CD8-positive, alpha-beta memory T cell (primary cell): ENCODE measurements at places on chromosomes 3 and 15. TPM values are rescaled to one million over a fixed set of nuclear protein-coding genes. Genes with fewer than 3 reads are reported as not detected.

CHRM5 gene
- total RNA-seq: not detected

GRCh38 chr3:196969134-196969659 is 564 bp upstream of the PIGZ start:
- no peaks in the 10 kb centered on the region for H3K36me3 ChIP-seq
- no peaks in the 10 kb centered on the region for H3K27me3 ChIP-seq
- H3K27ac ChIP-seq: peak overlapping the region; percentile 51
- peak overlapping the region; percentile 28 for H3K4me3 ChIP-seq

- no peak overlapping the region for H3K27ac ChIP-seq
- no peak for DNase-seq
- H3K36me3 ChIP-seq: no peaks in the 10 kb centered on the region
- no peak overlapping the region for H3K4me3 ChIP-seq
- no peaks in the 10 kb centered on the region for H3K27me3 ChIP-seq
These were observed 52.6 kb downstream of the SLC12A6 start for GRCh38 chr15:34284937-34285336.

FLNB gene
- total RNA-seq: 11.5 TPM

- H3K36me3 ChIP-seq: peaks cover 3% of the 10 kb centered on the region
- no peak overlapping the region for H3K4me3 ChIP-seq
- H3K4me1 ChIP-seq: peaks cover 18% of the 10 kb centered on the region
- H3K27me3 ChIP-seq: no peaks in the 10 kb centered on the region
- H3K27ac ChIP-seq: no peak overlapping the region
These were observed 227.6 kb upstream of the BHLHE40 start for GRCh38 chr3:4751502-4752101.

CLEC3B gene
- total RNA-seq: not detected

DNA sequence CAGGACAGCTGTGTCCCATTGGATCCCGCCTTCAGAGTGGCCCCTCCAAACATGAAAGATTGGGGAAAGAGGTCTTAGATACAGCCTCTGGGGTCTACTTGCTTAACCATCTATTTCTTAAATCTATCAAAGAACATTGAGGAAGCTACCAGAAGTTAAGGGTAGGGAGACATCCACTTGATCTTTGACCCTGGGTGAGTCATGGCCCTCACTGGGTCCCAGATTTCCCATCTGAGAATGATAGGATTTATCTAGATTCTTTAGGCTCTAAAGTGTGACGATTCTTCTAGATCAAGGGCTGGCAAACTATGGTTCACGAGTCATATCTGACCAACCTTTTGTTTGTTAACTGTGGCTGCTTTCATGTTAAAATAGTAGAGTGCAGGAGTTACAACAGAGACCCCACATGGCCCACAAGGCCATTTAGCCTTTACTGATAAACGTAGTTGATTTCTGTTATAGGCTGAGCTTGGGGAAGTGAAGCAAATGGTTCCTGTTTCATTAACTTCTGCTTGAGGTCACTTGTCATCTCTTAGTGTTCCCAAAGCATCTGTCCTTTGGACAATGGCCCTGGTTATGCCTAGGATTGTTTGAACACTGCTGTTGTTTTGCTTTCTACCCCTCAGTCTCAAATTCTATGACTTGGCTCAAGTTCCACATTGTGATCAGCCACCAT is 8.0 kb downstream of the MUC13 start:
- no peaks in the 10 kb centered on the region for H3K4me1 ChIP-seq
- no peak overlapping the region for H3K4me3 ChIP-seq
- no peaks in the 10 kb centered on the region for H3K27me3 ChIP-seq
- no peaks in the 10 kb centered on the region for H3K36me3 ChIP-seq
- H3K27ac ChIP-seq: no peak overlapping the region

GRCh38 chr15:65032801-65033537 is 3.5 kb upstream of the MTFMT start:
- peaks cover 17% of the 10 kb centered on the region for H3K4me1 ChIP-seq
- H3K36me3 ChIP-seq: no peaks in the 10 kb centered on the region
- H3K4me3 ChIP-seq: no peak overlapping the region
- DNase-seq: no peak

DNA sequence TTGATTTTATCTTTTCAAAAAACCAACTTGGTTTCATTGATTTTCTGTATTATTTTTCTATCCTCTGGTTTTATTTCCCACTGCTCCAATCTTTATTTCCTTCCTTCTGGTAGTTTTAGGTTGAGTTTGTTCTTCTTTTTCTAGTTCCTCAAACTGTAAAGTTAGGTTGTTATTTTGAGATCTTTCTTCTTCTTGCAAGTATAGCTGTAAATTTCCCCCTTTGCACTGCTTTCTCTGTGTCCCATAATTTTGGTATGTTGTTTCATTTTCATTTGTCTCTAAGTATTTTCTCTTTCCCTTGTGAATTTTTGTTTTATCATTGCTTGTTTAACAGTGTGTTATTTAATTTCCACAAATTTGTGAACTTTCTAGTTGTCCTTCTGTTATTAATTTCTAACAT is 120.0 kb downstream of the PLD1 start:
- H3K4me3 ChIP-seq: no peak overlapping the region
- H3K27ac ChIP-seq: no peak overlapping the region
- no peak for DNase-seq

DNA sequence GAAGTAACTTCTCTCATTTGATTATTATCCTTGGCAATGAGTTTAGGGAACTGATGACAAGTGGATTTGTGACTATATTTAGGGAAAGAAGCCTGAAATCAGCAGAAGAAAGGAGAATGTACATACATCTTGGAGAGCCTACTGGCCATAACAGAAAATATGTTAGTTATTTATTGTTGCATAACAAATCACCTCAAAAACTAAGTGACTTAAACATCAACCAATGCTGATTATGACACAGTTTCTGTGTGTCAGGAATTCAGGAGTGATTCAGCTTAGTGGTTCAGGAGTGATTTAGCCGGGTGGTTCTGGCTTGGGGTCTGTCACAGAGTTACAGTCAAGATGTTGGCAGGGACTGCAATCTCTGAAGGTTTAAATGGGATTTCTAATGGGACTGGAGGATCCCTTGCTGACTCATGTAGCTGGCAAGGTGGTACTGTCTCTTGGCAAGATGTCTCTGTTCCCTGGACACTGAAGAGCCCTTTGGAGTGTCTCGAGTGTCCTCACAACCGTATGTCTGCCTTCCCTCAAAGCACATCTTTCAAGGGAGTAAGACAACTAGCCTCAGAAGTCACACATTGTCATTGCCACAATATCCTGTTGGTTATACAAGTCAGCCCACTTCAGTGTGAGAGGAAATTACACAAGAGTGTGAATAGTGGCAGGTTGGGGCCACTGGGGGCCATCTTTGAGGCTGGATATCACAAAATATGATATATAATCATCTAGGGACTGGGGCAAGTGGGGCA is 248.9 kb downstream of the SV2B start:
- no peak overlapping the region for H3K27ac ChIP-seq
- H3K36me3 ChIP-seq: no peaks in the 10 kb centered on the region
- no peaks in the 10 kb centered on the region for H3K27me3 ChIP-seq
- H3K4me1 ChIP-seq: peaks cover 23% of the 10 kb centered on the region
- H3K4me3 ChIP-seq: peak overlapping the region; percentile 10

GRCh38 chr3:97705764-97706163 is 58.8 kb upstream of the ARL6 start:
- no peaks in the 10 kb centered on the region for H3K27me3 ChIP-seq
- H3K36me3 ChIP-seq: no peaks in the 10 kb centered on the region
- no peak overlapping the region for H3K4me3 ChIP-seq
- no peak for DNase-seq
- H3K27ac ChIP-seq: no peak overlapping the region
- H3K4me1 ChIP-seq: no peaks in the 10 kb centered on the region

GRCh38 chr15:82130248-82130647 is 84.4 kb upstream of the MEX3B start:
- no peak overlapping the region for H3K27ac ChIP-seq
- no peak for DNase-seq
- peaks cover 5% of the 10 kb centered on the region for H3K36me3 ChIP-seq
- no peaks in the 10 kb centered on the region for H3K27me3 ChIP-seq
- no peaks in the 10 kb centered on the region for H3K4me1 ChIP-seq

GRCh38 chr15:95149036-95149435 is 917.7 kb downstream of the MCTP2 start:
- H3K4me3 ChIP-seq: no peak overlapping the region
- no peaks in the 10 kb centered on the region for H3K36me3 ChIP-seq
- H3K27me3 ChIP-seq: no peaks in the 10 kb centered on the region
- no peak for DNase-seq
- H3K27ac ChIP-seq: no peak overlapping the region

CCR2 gene
- 0.51 TPM for total RNA-seq

- H3K36me3 ChIP-seq: no peaks in the 10 kb centered on the region
- H3K4me1 ChIP-seq: no peaks in the 10 kb centered on the region
- H3K4me3 ChIP-seq: no peak overlapping the region
- no peak overlapping the region for H3K27ac ChIP-seq
- DNase-seq: no peak
These were observed 98.4 kb downstream of the ECT2 start for GRCh38 chr3:172848910-172849309.

SNX22 gene
- 0.40 TPM for total RNA-seq

- H3K4me1 ChIP-seq: no peaks in the 10 kb centered on the region
- H3K27ac ChIP-seq: no peak overlapping the region
- no peaks in the 10 kb centered on the region for H3K27me3 ChIP-seq
- H3K4me3 ChIP-seq: no peak overlapping the region
- no peak for DNase-seq
These were observed 62.2 kb downstream of the TCAIM start for GRCh38 chr3:44400771-44401170.

DNA sequence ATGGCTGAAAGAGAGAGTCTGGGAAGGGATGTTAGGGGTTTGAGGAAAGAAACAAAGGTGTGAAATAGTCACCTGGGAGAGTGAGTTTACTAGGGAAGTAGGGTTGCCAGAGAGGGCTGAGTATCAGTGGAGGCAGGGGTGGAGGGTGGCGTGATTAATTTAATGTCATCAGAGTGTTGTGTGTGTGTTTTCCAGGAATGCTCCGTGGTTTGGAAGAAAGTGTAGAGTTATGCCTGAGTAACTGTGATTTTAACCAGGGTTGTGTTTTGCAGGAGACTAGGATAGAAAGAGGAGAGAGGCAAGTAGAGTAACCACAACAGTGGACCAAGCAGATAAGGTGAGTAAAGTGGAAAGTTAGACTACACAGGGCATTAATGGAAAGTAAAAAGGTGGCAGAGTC is 27.2 kb downstream of the PLD1 start:
- H3K27me3 ChIP-seq: no peaks in the 10 kb centered on the region
- DNase-seq: no peak
- no peak overlapping the region for H3K27ac ChIP-seq
- no peak overlapping the region for H3K4me3 ChIP-seq
- H3K4me1 ChIP-seq: no peaks in the 10 kb centered on the region
- no peaks in the 10 kb centered on the region for H3K36me3 ChIP-seq

DNA sequence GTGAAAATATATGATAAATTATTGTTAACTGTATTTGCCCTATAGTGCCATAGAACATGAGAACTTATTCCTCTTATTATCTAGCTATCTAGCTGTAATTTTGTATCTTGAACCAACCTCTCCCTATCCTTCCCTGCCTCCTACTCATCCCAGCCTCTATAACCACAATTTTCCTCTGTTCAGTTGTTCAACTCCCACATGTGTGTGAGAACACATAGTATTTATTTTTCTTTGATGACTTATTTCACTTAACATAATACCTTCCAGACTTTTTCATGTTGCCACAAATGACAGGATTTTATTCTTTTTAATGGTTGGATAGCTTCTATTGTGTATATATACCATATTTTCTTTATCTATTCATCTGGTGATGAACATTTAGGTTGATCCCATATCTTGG is 85.4 kb upstream of the SUCLG2 start:
- no peak overlapping the region for H3K27ac ChIP-seq
- no peaks in the 10 kb centered on the region for H3K36me3 ChIP-seq
- H3K4me3 ChIP-seq: no peak overlapping the region

DNA sequence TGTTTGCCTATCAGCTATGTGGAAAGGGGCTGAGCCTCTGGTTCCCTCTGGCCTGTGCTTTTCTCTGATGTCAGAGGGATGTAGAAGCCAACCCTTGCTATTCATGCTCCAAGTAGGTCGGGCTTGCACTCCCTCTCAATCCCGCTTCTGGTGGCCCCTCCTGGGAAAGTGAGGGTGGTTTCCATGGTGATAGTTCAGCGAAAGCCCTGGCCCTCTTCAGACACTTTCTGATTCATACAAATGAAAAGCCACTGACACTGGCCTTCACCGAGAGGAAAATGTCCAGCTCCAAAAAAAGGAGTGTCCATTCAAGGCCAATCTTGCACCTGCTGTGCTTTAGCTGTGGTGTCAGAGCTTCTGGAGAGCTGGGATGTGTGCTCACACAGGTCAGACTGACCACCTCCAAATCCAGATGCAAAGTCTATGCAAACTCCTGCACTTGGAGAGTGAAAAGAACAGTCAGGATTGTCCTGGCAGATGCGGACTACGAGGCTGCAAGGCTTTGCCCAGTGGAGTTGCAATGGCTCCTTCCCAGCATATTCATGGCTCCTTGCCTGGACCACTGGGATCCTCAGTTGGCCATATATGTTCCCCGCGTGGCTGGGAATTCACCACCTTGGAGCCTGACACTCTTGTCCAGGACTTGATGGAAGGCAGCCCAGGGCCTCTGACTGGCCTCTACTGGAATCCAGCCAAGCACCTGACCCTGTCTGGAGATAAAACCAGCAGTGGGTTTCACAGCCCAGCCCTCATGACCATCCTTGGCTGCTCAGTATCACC is 96.6 kb downstream of the CEMIP start:
- no peaks in the 10 kb centered on the region for H3K36me3 ChIP-seq
- no peak overlapping the region for H3K27ac ChIP-seq
- no peak for DNase-seq
- H3K27me3 ChIP-seq: no peaks in the 10 kb centered on the region

SI gene
- total RNA-seq: not detected

MUC20 gene
- 0.95 TPM for total RNA-seq

GRCh38 chr15:64623347-64623996 is 151.9 kb downstream of the RBPMS2 start:
- no peaks in the 10 kb centered on the region for H3K36me3 ChIP-seq
- peaks cover 93% of the 10 kb centered on the region for H3K4me1 ChIP-seq
- no peak for DNase-seq
- H3K27me3 ChIP-seq: no peaks in the 10 kb centered on the region
- no peak overlapping the region for H3K27ac ChIP-seq
- H3K4me3 ChIP-seq: peak overlapping the region; percentile 51

CELSR3 gene
- 19.3 TPM for total RNA-seq
